ENCODE measurements at places on chromosomes 16 and 17.

DNA sequence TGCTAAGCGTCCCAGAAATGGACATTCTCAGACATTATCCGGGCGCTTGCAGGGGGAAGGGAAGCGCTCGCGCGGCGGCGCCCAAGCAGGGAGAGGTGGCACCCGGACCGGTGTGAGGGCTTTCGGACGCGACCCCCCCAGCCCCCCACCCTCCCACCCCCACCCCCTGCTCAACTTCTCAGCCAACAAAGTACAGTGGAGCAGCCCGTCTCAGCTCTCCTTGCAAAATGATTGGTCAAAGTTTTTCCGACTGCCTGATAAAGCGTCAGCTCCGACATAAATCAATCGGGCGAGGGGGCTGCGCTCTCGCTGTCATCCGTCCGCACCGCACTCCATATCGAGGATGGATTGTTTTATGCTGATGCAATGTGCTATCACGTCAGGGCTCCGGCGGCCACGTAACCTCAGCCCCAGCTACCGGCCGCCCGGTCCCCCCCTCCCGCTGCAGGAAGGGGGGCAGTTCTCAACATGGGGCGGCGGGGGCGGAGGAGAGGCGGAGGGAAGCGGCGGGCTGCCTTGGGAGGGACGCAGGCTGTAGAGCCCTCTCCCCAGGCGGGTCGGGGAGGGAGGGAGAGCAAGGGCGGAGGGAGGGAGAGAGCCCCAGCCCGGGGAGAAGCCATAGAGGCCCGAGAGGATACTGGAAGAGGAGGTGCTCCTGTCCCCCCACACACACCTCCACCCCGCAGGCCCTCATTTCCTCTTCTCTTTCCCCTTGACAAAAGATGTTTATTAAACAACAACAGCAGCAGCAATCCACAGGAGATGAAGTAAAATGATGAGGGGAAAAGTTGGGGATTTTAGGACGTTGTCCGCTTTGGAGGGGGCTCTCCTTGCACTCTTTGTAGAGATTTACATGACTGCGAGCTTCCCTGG lies at the start of gene HOXB9:
HOXB9 (minus strand) TSS at position 114 of the 873 bp plus-strand sequence; CDS start at position 25, 89 bp downstream.
- peak; percentile 61 for ATAC-seq

DNA sequence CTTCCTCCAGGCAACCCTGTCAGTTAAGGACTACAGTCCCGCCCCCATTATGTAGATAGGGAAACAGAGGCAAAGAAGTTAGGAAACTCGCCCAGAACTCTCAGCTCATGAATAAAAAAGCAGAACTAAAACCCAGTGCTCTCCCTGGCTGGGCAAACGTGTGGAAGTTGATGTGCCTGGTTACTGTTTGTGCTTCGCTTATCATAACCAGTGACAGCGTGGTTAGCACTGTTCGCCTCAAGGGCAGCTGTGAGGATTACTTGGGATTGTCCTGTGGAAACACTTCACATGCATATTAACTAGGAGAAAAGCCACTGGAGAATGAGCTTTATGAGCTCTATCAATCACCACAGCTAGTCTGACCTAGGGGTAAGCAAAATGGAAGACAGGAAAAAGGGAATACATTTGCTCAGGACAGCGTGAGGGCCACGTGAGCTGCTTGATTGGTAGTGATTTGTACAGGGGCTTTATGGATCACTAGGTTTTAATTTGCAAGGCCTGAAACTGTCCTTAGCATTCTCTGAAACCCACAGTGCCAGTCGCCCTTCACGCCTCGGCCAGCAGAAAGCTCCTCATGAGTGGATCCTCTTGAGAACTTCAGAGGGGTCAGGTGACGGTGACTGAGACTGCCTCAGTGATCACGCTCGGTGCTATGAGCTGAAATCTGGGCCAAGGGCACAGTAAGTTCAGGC lies 19.9 kb downstream of the CYB5D2 start:
- no peak for ATAC-seq

- ATAC-seq: no peak
Observed at GRCh38 chr16:67364600-67365235, 28.6 kb downstream of the TPPP3 start.

- ATAC-seq: no peak
Observed at GRCh38 chr16:2955779-2956578, 8.1 kb upstream of the KREMEN2 start.

- peak; percentile 17 for ATAC-seq
Observed at GRCh38 chr17:31321966-31322365, 544 bp upstream of the EVI2A start.

GRCh38 chr16:73028721-73029361 lies 19.1 kb downstream of the ZFHX3 start:
- no peak for ATAC-seq

- ATAC-seq: peak; percentile 24
Observed at GRCh38 chr17:80826955-80827645, 164.5 kb upstream of the CHMP6 start.

Measured in activated CD4-positive, CD25-positive, alpha-beta regulatory T cell treated with anti-CD3 and anti-CD28 coated beads, Interleukin-2, amount 50 U/mL, for 24 hours (primary cell).